ENCODE measurements at places on chromosomes 5 and 9.

- DNase-seq = no peak
Observed at GRCh38 chr9:88976890-88977257, 14.4 kb upstream of the S1PR3 start.

DNA sequence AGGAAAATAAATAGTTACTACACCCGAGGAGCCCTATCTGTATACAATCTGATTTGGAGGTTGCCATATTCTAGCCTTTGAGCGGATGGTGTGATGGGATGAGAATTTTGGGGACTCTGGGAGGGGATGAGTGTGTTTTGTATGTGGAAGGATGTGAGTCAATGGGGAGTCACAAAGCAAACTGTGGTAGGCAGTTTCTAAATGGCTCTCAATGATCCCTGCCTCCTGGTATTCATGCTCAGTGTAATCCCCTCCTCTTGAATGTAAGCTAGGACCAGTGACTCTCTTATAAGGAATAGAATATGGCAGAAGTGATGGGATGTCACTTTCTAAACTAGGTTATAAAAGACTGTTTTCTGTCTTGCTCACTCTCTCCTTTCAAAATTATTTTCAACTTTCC is 205.7 kb upstream of the RIOK2 start:
- DNase-seq = no peak

DNA sequence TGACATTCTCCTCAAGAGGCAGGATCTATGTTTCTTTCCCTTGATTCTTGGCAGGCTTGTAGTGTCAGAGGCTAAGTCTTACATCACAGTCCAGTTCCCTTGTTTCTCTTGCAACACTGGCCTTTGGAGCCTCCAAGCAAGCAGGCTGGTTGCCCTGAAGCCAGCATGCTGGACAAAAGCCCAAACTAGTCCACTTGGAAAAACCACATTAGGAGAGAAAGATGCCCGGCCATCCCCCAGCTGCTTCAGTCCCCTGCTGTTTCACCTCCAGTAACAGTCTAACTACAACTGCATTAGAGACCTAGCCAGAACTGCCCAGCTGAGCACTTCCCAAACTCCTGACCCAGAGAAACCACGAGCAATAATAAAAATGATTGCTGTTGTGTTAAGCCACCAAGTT is 87.6 kb downstream of the ADAMTS6 start:
- no peak for DNase-seq

GRCh38 chr5:95818181-95819147 is 4.1 kb downstream of the GLRX start:
- DNase-seq = no peak

DNA sequence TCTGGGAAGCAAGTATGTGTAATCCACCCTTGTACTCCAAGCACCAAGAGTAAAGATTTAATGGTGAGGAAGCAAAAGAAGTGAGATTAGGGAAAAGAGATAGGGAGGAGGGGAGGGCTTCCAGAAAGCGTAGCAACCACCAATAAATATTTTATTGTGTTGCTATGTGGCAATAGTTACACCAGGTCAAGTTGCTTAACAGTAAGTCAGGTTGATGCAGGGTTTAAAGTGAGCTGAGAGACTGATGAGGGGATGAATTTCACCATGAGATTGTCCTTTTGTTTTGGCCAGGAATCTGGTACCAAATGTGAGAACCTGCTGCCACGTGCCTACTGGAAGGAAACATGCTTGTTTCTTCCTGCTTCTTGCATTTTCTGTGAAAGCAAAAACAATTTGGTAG is 62.7 kb downstream of the PCSK5 start:
- no peak for DNase-seq

- DNase-seq = no peak
Observed at GRCh38 chr9:116939614-116940013, 252.5 kb downstream of the TRIM32 start.

- DNase-seq = no peak
Observed at GRCh38 chr9:136303825-136304416, at the start of gene CCDC187. Gene CCDC187, minus strand, starts transcription at chr9:136304094. Its CDS starts 264 bp downstream, at chr9:136303830.

GRCh38 chr5:76974785-76975184 is 21.9 kb downstream of the CRHBP start:
- no peak for DNase-seq

DNA sequence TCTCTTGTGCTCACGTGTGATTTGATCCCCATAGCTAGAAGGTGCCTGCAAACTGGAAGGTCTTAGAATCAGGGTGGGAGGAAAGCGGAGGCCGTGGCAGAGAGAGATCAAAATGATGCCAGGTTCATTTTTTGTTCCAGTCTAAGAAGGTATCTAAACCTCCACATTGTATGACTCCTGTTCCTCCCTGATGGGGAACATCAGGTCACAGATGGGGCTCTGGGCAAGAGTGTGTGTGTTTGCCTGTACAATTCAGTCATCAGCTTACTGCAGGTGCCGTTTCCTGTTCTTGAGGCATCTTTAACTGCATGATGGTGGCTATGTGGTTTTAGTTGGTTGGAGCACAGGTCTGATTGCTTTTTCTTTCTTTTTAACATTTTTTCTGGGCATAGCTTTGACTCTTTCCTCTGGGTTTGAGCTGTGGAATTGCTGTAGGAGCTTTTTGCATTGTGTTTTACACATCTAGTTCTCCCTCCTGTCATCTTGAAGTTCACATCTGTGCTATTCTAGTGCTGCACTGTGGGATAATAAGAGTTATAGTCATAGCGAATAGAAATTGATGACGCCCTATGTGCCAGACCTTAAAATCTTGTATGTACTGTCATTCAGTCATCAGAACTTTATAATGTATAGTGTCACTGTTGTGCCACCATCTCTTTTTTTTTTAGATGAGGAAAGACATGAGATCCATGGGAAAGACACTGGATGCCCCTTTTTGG is 30.8 kb downstream of the ARHGAP26 start:
- peak; percentile 11 for DNase-seq

DNA sequence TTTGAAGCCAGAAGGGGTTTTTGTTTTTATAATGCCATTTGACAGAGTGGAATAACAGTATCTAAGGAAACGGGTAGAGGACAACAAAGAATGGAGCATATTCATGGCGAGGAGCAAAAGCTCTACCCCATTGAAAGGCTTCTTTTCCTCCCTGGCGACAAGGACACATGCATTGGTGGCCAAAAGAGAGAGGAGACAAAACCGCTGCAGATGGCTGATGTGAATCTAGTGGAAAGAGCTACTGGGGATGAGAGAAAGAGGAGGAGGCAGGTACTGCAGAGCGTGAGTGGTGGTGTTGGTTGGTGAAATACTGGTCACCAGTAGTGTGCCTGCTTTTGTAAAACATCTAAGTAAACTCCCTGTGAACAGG is 491 bp downstream of the APC start:
- DNase-seq = no peak

GRCh38 chr9:122810306-122810946 is 10.5 kb downstream of the OR1K1 start:
- peak; percentile 66 for DNase-seq

DNA sequence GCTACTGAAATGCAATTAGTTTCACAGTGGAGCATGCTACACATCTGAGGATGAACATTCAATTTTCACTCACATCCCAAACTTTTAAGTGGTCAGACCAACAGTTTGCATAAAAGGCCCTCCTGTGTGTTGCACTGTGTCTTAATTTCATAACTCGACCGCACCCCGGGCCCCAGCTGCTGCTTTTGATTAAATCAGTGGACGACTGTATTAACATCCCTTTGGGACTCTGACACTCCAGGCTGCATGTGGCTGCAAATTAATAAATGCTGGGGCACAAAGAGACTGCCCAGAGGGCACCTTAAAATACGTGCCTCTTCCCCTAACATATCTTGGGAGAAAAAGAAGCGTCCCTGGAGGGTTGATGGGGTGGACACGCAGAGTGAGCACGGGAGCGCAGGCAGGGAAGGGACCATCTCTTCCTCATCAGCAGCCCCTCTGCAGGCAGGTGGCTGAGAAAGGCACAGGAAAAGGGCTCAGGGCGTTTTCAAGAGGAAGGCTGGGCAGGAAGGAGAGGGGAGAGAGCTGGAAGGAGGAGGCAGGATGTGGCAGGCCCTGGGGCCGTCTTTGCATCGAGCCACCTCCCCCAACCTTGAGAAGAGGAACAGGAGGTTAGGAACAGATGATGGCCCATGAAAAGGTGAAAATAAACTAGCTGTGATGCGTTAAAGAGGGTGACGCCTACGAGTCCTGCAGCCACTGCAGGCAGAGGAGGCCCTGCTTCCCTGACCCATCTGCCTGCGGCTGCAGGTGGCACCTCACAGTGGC is 18.6 kb downstream of the MED10 start:
- no peak for DNase-seq

GRCh38 chr9:109886041-109886440 is 106.0 kb downstream of the PALM2AKAP2 start:
- no peak for DNase-seq
